ENCODE measurements at places on chromosomes 2 and 18.

DNA sequence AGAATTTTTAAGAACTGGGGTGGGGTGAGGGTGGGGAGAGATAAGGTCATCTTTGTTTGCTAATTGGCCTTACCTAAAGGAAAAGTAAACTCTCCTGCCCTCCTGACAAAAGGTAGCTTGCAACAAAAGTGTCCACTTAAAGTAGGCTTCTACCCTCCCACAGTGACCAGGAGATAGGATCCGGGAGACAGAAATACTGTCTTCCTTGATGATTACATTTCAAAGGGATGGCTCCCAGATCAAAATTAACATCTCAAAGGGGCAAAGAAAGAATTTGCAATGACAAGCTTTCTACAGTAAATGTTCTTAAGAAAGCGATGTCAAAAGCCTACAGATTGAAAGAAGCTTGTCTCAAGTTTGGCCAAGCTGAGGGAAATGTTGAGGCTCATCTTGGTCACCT, 775.3 kb downstream of the CPS1 start:
- DNase-seq, result no peak

DNA sequence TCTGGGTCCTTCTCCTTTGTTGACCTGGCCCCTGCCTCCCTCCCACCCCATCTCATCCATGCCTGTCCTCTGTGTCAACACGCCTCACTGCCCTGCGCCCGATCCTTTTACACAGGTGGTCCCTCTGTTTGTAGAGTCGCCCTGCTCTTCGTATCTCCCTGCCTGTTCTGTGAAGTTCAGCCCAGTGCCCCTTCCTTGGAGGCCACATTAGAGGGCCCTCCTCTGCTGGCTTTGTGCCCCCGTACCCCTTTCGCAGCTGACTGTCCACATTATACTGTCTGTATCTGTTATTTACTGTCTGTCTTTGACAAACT, 25.5 kb downstream of the ASAP2 start:
- no peak for DNase-seq

DNA sequence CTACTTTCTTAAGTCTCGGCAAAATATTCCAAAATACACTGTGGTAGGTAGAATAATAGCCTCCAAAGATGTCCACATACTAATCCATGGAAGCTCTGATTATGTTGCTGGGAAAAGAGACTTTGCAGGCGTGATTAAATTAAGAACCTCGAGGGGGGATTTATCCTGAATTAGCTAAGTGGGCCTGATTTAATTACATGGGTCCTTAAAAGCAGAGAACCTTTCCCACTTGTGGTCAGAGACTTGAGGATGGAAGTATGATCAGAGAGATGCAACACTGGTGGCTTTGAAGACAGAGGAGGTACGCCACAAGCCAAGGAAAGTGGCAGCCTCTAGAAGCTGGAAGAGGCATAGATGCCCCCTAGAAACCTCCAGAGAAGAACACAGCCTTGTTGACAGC, 2.8 kb downstream of the DYM start:
- DNase-seq, result no peak

DNA sequence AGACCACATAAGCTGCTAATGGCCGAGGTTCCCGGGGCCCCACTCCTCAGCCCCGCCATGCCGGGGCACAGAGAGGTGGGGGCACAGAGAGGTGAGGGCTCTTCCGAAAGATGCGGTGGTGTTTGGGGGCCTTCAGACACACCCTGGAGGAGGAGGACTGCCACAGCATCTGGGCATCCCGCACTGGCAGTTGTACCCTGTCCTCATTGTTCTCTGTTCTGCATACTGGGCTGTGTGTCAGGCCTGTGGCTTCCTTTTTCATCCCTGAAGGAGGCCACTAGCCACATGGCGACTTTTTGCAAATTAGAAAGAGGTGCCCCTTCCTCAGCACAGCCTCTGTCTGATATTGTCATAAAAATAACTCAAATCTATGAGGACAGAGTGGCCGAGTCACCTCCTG, 150.1 kb downstream of the CTIF start:
- DNase-seq, result no peak

DNA sequence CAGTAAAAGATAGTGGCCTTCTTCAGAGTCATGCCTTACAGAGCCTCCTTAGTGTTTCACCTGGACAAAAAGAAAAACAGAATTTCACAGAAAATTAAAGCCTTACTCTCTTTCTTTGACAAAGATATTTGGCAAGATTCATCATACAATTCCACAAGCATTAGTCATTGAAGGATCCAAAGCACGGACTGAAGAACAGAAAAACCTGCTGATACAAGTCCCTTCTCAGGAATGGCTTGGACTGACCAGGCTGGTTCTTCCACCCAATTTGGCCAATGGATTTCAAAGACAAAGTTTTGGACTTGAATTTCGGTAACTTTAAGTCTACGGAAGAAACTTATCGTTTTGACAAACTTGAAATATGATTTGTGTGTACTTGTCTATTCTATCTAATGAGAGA, 39.1 kb upstream of the GALNT3 start:
- DNase-seq, result peak; percentile 75

DNA sequence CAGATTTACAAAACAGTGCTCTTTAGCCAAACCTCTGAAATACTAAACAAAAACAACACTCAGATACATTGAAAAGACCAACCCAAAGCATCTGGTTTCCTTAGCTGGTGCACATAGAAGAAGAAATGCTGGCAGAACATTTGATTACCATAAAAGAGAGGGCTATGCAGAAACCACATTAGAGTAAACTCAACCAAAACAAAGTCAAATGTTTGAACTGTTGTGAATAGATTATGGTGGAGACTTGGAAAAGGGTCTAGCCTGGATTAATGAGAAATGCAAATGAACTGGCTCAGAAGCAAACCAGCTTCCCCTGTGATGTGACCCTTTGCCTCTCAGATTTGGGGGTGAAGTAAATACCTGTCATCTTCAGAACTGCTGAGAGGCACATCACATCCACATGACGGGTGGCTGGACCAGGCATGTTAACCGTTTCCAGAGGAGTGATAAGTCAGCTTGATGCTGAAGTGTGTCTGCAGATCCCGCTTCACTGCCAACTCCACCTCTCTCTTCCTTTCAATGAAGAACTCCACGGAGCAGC, 153.0 kb downstream of the NRP2 start:
- no peak for DNase-seq

DNA sequence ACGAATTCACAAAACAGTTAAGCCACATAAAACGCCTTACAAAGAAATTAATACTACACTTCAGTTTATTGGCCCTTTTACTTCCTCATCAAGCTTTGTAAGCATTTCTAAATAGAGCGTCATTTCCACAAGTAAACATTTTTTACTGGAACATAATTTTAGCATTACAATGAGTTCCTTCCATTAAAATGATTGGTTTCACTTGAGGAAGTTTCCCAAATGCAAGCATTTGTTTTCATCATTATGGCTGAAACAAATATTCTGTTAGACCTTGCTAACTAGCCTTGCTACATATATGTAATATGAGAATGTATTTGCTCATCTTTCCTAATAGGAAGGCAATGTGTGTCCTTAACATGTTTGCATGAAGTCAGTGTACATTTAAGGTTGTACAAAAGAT, 579.1 kb downstream of the IRS1 start:
- DNase-seq, result peak; percentile 5

- no peak for DNase-seq
Measured at GRCh38 chr2:232049350-232049749, 87.8 kb downstream of the DIS3L2 start.

DNA sequence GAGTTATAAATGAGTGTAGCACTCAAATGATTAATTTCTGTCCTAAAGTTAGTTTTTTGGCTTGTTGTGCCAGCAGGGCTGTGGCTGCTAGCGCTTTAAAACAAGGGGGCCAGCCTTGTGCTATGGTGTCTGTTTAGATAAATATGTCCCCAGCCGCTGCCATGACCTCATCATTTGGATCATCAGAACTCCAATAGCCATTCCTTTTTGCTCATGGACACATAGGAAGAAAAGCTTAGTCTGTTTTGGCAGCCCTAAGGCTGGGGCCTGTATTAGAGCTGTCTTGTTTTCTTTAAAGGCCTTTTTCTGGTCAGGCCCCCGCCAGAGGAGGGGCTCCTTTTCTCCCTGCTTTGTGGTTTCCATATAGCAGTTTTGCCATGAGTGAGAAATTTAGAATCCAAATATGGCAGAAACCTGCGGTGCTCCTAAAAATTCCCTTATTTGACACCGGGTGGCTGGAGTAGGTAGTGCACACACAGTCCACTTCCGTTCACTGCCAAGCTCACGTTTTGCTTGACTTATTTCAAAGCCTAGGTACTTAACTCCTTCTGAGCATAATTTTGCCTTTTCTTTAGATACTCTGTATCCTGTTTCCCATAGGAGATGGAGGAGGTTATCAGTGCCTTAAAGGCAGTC, 60.4 kb upstream of the SLC35G4 start:
- no peak for DNase-seq

GRCh38 chr18:58253871-58254270, 209.8 kb downstream of the NEDD4L start:
- no peak for DNase-seq

- peak; percentile 63 for DNase-seq
Measured at GRCh38 chr18:54671291-54671881, 80.3 kb downstream of the DYNAP start.

GRCh38 chr2:226738191-226738820, 61.3 kb downstream of the IRS1 start:
- DNase-seq, result no peak

- peak; percentile 10 for DNase-seq
Measured at GRCh38 chr18:51278045-51278649, 80.7 kb upstream of the MEX3C start.

GRCh38 chr2:158458617-158458920, 1.8 kb downstream of the PKP4 start:
- DNase-seq, result peak; percentile 33

DNA sequence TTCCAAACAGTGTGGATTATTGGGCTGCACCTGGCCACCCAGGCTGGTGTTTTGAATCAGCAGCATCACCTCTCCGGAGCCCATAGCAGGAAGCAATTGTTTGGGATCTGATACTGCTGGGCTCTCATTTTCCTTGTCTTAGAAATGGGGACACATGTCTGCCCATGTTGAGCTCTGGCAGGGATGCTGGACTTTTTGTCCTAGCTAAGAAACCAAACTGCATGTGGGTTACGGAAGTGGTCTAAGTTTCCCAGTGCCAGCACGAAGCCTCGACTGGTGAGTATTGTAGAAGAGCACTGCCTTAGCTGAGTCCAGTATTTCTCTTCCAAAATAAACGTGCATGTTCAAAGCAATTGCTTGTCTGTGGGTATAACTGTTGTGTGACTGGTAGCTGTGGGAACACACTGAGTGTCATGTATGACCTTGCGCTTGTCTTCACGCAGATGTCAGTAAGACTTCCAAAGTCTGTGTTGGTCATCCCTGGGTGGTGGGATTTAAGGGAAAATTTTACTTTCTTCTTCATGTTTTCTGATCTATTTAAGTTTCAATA, 43.6 kb downstream of the SH3RF3 start:
- no peak for DNase-seq

- no peak for DNase-seq
Measured at GRCh38 chr2:190785334-190785733, 95.3 kb upstream of the GLS start.

DNA sequence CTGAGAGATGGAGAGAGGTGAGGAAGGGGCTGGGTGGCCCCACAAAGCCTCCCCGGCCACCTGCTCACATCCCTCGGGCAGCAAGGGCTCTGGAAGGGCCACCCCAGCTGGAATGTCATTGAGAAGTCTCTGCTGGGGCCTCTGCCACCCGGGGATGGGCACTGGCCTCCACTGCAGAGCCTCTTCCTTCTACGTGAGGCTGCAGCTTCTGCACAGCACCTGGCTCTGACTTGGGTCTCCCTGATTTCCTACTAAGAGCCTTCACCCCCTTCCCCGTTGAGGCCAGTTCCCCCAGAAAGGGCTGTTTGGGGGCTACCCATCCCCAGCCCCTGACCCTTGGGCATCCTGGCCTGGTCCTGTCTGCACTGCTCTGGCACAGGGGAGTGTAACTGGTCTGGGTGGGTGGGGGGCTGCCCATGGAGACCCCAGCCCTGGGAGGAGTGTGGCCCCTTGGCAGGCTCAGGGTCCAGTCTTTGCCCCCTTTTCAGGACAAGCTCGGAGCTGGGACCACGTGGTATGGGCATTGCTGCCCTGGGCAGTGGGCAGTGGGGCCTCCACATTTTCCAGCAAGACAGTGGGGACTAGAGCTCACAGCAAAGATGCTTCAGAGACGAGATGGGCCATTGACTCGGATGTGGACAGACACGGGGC, 5.6 kb downstream of the PDCD1 start:
- DNase-seq, result no peak

DNA sequence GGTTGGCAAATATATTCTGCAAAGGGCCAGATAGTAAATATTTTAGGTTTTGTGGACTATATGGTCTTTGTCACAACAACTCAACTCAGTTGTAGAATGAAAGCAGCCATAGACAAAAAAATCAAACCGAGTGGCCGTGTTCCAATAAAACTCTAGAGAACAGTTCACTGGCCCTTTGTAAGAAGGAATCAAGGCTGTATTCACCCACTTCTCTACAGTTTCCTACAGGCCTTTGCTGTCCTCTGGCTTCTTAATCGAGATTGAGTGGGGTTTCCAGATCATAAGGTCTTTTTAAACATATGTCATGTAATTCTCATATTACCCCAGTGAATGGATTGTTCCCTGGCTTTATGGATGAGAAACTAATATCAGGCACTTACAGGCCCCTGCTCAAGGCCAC, 448.9 kb upstream of the ETAA1 start:
- DNase-seq, result no peak

- DNase-seq, result no peak
Measured at GRCh38 chr2:12031866-12032265, 285.4 kb downstream of the LPIN1 start.

DNA sequence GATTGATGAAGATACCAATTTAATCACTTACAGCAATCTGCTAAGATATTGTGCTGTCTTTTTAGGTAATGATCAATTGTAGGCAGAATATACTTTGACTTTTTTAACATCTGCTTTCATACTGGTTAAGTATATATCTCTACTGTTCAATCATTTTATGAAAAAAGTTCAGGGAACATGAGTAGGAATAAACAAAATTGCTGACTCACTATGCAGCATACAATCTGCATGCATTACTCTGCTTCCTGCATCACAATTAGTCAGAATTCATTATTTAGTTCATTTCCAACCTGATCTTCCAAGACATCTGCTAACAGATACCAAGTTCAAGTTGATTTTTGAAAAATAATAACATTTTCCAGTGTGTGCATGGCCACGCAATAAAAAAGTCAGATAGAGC, 1430.4 kb upstream of the LRRTM1 start:
- peak; percentile 77 for DNase-seq

GRCh38 chr2:37394263-37394662, 49.8 kb downstream of the QPCT start:
- DNase-seq, result no peak

GRCh38 chr2:102253140-102253752, 58.1 kb upstream of the IL1RL1 start:
- DNase-seq, result no peak
